NCI-H510A (cell line): ENCODE measurements at places on chromosomes 1 and 21.

- no peak for DNase-seq
Observed at GRCh38 chr1:177505905-177506590, 335.3 kb downstream of the BRINP2 start.

DNA sequence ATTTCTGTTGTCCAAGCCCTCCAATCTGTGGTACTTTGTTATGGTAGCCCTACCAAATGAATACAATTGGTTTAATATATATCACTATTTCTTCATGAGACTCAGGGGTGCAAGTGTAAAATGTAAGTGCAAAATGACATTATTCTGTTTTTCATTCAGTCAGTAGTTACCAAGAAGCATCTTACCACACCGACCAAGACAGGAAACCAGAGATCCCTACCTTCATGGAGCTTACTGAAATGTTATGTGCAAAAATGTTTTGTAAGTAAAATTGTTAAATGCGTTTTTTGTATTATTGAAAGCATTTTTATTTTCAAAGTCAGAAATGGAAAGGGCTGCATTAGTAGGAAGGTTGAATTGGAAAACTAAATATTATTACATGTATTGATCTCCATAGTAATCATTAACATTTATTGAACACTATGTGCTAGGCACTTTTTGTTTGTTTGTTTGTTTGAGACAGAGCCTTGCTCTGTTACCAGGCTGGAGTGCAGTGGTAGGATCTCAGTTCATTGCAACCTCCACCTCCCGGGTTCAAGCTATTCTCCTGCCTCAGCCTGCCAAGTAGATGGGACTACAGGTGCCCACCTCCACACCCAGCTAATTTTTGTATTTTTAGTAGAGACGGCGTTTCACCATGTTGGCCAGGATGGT, 166.8 kb downstream of the PTPRC start:
- no peak for DNase-seq

DNA sequence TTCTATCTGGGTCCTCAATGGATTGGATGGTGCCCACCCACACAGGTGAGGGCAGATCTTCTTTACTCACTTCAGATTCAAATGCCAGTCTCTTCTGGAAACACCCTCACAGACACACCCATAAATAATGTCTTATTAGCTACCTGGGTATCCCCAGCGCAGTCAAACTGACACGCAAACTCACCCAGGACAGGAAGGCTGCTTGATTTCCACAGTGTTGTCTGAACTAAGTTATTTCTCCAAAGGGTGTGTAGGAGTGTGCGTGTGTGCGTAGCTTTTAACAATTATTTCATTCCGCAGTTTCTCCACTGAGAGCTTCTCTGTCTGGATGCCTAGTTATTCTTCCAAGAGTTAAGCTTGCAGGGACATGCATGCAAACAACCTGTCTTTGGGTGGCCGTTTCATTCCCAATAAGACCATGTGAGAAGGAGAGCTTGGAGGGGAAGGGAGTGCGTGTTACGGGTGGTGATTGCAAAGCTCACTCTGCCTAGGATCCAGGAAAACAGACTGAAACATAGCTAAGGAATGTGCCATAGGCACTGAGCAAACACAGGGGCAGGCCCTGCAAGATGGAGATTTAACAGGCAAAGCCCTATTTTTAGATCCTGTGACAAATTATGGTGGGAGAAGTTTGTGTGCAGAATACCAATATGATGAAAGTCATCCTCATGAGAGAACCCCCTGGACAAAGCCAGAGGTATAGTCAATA, 269.7 kb downstream of the DYRK1A start:
- DNase-seq: no peak

DNA sequence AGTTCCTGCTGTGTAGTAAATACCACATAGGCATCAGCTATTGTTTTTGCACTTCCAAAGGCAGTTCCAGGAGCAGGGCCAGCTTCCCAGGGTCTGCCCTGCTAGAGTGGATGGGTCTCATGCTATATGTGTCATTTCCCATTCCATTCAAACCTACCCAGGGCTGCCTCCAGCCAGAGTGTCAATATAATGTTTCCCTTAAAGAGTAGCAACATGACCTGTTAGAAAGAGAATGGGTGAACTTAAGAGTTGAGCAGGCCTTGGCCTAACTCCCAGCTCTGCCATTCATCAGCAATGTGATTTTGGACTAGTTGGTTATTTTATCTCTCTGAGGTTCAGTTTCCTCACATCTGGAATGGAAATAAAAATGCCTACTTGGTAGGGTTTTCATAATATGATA, 44.9 kb downstream of the RAB3B start:
- DNase-seq: no peak

DNA sequence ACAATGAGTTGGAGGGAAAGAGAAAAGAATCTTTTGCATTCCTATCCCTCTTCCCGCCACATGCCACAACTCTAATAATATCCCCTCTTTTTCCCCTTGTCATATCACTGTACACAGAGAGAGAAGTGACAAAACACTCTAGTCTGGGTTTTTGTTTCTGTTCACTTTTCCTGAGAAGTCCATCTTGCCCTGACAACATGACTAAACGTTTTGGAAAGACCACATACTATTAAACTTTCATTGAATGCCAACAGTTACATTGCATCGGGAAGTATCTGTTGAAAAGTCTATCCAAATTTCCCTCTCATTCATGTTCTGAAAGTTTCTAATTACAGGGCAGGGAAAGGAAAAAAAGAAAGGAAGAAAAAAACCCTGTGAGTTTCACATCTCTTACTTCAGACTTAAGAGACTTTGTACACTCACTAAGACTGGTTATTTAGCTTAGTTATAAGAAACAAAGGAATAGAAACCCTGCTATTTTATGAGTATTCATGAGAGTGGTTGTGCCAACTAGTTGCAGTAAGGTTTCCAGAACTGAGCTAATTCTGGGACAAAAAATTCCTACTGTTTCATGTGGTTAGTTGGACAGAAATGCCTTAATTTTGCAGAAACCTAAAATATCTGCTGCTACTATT, 16.9 kb downstream of the PLA2G4A start:
- DNase-seq: no peak

GRCh38 chr1:110501488-110502132, 17.4 kb downstream of the KCNA10 start:
- no peak for DNase-seq

DNA sequence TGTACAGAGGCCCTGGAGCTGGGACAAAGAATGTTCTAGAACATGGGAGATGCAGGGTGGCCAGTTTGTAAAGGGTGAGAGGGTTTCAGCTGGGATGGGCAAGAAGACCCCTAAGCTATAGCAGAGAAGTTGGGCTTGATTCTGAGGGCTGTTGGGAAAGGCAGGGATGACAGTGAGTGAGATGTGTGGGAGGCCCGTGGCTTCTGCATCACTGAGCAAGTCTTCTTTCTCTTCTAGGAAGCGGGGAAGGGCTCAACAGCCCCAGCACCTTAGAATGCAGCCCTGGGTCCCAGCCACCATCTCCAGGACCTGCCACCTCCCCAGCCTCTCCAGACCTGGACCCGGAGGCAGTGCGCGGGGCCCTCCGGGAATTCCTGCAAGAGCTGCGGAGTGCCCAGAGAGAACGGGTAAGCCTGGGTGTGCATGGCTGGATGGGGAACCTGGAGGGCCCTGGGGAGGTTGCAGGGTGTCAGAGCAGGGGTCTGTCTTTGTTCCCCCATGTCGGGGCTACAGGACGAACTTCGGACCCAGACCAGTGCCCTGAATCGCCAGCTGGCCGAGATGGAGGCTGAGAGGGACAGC, 14.8 kb downstream of the MFAP2 start:
- DNase-seq: no peak

GRCh38 chr1:42703888-42704464, 21.8 kb downstream of the YBX1 start:
- no peak for DNase-seq

DNA sequence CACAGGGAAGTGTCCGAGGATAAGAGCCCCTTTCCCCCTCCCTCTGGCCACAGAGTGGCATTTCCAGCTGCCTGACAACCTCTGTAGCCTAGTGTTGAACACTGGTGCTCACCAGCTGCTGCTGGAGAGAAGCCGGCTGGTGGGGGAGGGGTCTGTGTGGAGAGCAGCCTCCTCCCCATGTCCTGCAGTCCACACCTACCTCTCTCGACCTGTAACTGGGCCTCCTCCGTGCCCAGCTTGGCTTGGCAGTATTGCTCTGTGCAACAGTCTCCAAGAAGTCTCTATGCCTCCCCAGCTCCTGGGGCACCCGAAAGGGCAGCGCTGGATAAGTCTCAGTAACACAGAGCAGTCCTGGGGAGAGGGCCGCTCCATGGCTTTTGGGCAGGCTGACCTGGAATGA, 17.0 kb downstream of the PAPPA2 start:
- peak; percentile 42 for DNase-seq

- no peak for DNase-seq
Observed at GRCh38 chr1:41110286-41110685, 88.8 kb upstream of the SLFNL1 start.

DNA sequence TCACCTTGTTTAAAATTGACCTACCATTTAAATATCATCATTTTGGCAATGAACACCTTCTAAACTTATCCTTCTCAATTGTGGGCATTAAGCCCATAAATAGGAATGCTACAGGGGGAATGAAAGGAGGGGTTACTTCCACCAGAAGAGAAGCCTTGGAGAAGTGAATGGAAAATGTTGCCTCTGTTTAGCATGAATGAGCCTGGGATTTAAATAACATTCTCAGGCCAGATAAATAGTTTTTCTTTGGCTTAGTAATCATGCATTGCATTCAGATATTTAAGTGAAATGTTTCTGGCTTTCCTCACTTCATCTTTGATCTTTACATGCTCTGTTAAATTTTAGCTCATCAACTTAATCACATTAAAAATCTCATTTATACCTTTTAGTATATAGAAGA, 284.3 kb upstream of the FMN2 start:
- no peak for DNase-seq

- no peak for DNase-seq
Observed at GRCh38 chr21:35084869-35085268, 35.8 kb upstream of the RUNX1 start.

- DNase-seq: no peak
Observed at GRCh38 chr1:29554208-29554778, 318.0 kb downstream of the PTPRU start.

GRCh38 chr1:177858332-177858821, 111.5 kb downstream of the SEC16B start:
- DNase-seq: peak; percentile 28
